ENCODE measurements at places on chromosomes 2 and 18. TPM values are rescaled to one million over a fixed set of nuclear protein-coding genes. Genes with fewer than 3 reads are reported as not detected.
A peak's percentile ranks its signal among the peaks of the same experiment; 100 is the strongest.

DNA sequence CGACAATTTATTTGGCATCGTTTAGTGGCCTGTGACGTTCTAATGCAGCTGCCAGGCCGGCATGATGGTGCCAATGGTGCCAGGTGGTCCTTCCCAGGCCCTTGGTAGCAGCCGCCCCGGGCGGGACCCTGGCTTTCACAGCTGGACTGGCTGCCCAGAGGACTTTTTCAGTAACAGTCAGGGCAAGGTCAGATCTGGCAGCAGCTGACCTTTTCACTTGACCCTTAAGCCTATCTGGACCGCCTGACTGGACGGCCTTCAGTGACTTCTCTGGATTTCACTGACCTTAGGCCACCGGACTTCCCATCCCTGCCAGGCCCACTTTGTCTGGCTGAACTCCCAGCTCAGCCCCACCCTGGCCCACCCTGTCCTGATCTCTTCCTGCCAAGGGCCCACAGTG, 15.9 kb downstream of the TRIB2 start:
- DNase-seq, result no peak

TRIP12 gene
- total RNA-seq, result 179 TPM

DNA sequence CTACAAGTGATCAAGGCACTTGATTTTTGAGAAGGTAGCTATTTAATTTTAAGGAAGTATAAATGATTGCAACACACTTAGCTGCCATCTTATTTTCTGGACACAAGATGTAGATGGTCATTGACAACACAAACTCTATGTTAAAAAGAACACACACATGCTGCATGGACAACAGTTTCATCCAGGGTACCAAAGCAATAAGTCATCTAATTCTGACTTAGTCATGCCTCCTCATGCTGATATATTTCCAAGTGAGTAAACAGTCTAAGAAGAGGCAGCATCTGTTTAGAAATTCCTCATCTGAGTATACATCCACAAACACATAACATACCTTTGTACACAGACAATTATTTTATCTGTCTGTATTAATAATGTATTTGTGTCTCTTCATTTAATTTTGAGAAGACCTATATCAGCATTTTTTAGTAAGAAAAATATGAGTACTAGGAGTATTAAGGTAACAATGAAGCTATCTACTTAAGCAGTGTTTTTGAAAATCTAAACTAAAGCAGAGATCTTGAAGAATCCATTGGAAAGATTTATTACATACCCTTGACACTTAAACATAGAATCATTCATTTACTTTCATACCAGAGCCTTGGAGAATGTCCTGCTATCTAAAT, 84.9 kb downstream of the SCN1A start:
- no peak for DNase-seq

GRCh38 chr2:240818293-240819125, 1.5 kb downstream of the KIF1A start:
- DNase-seq, result peak; percentile 72

ERFE gene
- 1.8 TPM for total RNA-seq

- no peak for DNase-seq
Observed at GRCh38 chr18:25164848-25165811, 186.8 kb downstream of the ZNF521 start.

DNA sequence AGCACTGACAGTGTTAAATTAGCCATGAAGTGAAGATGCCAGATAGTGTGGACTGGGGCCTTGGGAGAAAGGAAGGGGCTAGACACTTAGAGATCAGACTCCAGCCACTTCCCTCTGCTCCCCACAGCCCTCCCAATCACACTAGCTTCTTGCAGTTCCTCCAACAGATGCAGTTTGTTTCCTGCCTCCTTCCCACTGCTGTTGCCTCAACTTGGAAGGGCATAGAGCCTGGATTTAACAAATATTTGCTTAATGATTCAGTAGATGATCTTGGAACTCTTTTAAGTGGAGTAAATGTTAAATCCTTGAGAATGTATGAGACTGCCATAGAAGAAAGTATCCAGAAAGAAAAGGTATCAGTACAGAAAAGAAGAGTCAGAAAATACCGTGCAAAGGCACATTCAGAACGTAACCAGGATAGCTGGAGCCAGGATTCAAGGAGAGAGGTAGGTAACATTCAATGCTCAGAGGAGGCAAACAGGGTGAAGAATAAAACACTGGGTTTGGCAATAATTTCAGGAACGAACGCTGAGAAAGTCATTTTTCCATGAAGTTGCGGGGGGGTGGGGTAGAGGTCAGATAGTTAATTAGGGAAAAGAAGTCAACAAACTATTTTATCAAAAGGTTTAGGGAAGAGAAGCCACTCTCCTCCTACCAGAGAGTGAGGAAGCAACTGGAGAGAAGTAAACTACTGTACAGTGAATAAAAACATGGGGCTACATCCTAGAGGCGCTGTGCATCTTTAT, 1.3 kb upstream of the BZW1 start:
- DNase-seq, result no peak

DNA sequence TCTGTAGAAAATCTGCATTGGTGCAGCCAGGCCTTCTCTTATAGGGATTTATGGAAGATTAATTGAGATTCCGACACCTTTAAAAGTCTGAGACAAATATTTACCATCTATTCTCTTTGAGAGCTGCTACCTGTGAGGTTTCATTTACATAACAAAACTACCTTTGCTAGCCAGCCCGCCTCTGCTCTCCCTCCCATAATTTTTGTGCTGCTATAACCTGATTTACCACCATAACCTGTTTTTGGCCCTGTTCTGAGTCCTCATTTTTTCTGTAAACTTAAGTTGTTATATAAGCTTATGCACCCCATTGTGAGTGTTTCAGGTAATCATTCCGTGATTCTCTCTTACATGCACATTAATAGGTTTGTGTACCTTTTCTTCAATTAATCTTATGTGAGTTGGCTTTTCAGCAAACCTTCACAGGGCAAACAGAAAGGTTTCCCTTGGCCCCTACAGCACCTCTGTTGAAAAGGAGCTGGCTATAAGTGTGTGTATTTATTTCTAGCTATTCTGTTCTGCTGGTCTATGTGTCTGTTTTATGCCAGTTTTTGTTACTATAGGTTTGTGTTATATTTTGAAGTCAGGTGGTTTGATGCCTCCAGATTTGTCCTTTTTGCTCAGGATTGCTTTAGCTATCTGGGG, 114.9 kb upstream of the XIRP2 start:
- no peak for DNase-seq

CFC1 gene
- total RNA-seq, result 4.5 TPM

Data from spinal cord (tissue), 10 donors.